ENCODE measurements at places on chromosomes 11 and 22.
A peak's percentile ranks its signal among the peaks of the same experiment; 100 is the strongest.

DNA sequence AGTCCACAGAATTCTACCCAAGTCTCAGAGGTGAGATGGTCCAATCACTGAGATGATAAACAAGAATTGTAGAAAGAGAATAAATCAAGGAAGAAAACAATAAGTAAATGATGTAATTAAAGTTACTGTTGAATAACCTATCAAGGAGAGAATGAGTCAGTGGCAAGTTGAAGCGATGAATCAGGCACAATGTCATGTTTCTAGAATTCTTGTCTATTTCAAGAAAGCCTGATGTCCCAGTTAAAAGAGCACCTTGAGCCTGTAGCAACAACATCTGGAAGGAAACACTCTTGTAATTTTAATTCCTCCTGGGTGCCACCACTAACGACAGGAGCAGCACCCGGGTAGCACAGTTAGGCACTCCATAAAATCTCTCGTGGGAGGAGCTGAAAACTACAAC, 67.9 kb upstream of the SLC35C1 start:
- no peak for DNase-seq

DNA sequence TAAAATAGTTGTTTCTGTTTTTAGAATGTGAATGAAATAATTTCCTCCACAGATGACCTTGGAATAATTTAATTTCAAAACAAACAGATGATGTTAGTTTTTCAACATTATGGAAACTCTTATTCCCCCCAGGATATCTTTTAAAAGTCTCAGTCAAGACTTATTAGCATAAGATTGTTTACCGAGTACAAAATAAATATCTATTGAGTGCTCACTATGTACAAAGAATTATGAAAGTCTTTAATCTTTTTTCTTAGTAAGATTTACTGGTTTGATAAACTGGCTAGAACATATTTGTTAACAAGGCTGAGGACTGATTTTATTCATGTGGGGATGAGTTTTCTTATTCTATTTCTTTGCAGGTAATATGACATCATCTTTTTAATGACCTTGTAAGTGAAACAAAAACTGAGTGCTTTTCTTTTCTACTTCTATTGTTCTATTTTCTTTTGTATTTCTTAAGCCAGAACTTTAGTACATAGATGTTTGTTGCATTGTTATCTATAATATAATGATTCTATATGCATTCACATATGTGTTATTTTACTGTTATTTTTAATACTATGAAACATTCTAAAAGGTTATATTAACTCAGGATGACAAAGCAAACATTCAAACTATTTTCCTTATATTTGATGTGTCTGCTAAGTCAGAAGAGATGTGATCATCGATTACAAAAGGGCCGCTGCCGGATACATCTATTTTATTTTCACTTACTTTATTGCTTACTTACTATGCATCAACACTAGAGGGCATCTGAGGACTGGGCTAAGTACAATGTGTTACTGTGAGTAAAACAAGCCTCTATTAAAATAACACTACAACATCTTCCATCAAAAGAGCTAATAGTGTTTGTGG, 111.0 kb upstream of the ARHGAP42 start:
- peak; percentile 64 for DNase-seq

DNA sequence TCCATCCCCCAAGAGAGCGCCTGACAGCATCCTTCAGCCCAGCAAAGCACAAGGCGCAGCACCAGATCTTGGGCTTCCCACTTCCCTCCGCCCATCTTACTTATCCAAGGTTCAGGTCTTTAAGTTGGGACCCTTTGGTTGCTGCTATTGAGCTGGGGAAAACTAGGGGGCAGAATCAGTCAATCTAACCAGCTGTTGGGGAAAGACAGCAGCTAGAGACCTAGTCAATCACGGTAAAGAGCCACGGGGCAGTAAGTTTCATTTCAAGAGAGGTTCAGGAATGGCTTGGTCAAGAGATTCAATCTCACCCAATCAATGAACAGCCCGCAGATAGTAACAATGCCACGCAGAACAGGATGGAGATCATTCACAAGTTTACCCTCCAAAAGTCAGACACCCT, 1.7 kb downstream of the ABTB2 start:
- no peak for DNase-seq

DNA sequence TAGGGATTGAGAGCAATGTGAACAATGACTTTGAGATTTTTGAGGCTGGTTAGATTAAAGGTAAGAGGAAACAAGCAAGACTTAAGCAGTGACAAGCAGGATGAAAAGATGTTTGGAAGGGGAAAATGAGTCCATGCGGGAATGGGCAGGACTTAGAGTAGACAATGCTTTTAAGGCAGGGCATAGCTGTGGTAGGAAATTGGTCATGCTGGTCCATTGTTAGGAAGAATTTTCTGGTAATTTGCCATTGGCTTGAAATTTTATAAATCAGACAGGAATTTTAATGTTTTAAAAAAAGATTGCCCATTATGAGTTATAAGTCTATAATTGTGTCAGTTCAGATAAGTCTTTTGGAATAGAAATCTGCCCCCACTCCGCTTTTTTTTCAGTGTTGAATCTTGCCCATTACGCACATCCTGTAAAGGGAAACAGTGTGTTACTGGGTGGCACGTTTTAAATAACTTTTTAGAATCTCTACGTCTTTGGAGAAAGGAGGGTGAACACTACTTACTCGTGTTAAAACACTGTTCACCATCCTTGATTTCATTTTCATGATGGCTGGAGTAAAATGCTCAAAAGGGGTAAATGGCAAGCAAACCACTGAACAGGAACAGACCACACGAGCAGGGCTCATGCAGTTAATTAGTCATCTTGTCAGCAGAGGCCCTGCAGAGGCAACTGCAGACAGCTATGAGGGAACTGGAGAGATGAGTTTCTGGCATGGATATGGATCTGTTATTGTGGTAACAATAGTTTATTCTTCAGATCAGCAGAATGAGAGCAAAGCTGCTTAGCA, 25.0 kb downstream of the SWAP70 start:
- no peak for DNase-seq

- DNase-seq = no peak
Observed at GRCh38 chr11:8164746-8165145, 4.1 kb downstream of the RIC3 start.

- DNase-seq = no peak
Observed at GRCh38 chr22:46180370-46181137, 30.2 kb downstream of the PPARA start.

- DNase-seq = peak; percentile 67
Observed at GRCh38 chr11:34633640-34633989, 12.7 kb downstream of the EHF start.

DNA sequence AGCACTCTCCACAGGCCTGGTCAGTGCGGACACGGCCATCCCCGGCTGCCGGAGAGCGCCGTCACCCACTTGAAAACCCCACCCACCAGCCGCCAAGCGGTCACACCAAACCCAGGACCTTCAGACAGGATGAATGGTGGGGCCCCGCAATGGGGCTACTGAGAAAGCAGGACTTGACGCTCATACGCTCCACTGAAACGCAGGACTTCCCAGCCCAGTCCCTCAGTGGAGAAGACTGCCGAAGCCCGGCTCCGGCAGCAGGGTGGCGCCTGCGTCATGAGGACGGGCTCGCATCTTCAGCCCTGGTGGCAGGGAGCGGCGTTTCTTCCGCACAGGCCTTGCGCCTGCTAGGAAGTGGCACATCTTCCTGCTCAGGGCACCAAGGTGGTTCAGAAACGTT, 15.3 kb upstream of the PHLDA2 start:
- DNase-seq = no peak

DNA sequence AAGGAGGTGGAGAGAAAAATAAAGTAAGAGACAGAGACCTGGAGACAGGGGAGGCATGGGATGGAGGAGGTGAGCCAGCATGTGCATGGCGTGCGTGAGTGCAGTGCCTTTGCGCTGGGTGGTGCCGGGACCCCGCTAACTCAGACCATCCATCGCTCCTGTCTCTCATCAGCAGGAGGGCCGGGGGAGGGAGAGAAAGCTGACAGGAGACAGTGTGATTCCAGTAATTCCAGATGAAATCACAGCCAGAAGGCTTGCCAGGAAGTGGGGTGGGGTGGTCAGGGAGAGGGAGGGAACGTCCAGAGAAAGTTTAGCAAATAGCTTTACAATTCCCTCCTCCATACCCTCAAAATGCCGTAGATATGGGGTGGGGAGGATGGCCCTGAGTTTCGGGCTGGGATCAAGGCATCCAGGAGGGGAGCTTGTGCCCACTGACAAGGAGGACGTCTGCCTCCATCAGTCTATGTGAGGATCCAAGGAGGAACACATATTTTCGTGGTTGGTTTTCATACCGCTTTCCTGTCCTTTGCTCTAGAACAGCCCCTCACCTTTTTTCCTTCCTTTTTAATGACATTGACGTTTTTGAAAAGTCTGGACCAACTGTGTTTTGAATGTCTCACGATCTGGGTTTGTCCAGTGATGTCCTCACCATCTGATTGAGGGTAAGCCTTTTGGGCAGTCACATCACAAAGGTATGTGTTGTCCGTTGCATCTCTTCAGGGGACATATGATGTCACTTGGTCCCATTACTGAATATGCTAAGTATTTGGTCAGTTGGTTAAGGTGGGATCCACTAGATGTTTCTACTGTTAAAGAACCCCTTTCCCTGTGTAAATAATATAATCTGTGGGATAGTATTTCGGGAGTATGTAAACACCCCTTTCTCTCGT, 567.3 kb downstream of the MIAT start:
- DNase-seq = no peak

GRCh38 chr11:45859661-45860140, 12.4 kb downstream of the CRY2 start:
- no peak for DNase-seq

- DNase-seq = no peak
Observed at GRCh38 chr22:37647928-37648327, 8.5 kb downstream of the SH3BP1 start.

DNA sequence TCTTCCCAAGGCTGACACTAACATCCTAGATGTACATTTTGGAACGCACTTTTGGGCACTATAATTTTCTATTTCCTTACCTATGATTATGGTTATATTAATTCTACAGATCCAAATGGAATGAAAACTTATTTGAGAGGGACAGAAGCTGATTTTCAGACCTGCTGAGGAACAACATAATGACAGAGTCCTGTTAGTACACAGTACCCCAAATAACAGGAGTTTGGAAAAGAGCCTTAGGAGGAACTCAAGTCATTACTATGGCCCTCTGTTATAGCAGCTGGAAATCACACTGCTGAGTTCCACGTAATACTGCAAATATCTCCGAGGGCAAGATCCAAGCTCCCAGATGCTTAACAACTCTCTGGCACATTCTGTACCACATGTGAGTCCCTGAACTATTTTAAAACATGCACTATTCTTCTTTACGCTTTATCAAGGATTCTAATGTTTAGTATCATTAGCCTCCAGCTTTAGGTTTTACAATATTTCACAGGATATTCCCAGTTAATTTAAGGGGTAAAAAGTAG, 1027.7 kb upstream of the CCDC90B start:
- DNase-seq = no peak

- no peak for DNase-seq
Observed at GRCh38 chr11:73978576-73979086, 4.0 kb downstream of the UCP2 start.

- DNase-seq = no peak
Observed at GRCh38 chr11:23931443-23931842, 565.4 kb upstream of the LUZP2 start.

DNA sequence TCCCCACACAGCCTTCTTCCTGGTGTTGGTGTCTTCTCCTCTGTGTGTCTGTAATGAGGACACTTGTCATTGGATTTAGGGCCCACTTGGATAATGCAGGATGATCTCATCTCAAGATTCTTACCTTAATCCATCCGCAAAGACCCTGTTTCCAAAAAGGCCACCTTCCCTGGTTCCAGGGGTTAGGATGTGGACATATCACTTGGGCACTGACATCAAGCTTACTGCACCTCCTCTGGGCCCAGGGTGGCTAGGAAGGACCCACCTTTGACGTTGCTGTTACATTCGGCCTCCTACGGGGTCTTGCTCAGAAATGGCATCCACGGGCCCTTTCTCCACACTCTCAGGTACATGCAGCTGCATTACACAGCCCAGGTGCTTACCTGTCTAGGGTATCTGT, 535.9 kb downstream of the BRD1 start:
- DNase-seq = no peak

DNA sequence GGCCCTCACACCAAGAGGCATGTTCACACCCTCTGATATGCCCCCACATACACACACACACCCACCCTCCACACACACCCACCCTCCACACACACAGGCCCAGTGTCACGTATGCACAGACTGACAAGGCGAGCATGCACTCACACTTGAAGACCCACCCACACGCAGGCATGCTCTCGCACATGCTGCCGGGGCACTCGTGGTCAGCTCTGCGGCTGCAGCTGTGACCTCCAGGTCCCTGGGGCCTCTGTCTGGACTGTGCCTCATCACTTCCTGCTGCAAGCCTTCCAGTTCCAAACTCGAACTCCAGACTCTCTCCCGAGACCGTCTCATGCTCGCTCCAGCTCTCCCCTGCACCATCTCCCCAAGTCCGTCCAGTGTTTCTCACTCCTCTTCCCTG, 9.5 kb downstream of the DCHS1 start:
- DNase-seq = no peak

DNA sequence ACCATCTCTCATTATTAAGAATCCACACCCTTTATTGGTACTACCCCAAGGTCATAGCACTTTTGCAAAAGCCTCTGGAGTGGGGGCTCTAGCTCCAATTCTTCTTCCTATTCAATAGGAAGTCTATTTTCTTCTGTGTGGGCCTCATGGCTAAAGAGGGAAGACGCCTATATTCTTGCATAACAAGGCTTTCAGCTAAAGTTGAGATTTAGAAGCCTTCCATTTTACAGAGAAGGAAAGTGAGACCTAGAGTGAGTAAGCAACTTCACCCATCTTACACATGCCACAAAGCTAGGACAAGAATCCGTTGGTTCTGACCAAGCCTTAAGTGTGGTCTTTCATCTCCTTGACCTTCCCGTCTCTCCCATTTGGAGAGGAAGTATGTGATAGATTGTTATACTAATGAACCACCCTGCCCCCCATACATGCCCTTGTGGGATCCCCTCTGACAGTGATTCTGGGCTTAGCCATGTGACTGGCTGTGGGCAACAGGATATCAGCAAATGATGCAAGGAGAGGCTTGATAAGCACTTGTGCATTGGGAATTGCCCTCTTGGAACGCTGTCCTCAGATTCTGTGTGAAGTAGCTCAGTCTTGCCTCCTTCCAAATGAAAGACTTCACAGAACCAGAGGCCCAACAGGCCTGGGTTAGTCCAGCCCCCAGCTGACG, 12.3 kb downstream of the BACE1 start:
- DNase-seq = no peak

- DNase-seq = no peak
Observed at GRCh38 chr11:86117712-86118063, 48.8 kb upstream of the PICALM start.

- DNase-seq = no peak
Observed at GRCh38 chr11:20654038-20654437, 15.3 kb upstream of the NELL1 start.

DNA sequence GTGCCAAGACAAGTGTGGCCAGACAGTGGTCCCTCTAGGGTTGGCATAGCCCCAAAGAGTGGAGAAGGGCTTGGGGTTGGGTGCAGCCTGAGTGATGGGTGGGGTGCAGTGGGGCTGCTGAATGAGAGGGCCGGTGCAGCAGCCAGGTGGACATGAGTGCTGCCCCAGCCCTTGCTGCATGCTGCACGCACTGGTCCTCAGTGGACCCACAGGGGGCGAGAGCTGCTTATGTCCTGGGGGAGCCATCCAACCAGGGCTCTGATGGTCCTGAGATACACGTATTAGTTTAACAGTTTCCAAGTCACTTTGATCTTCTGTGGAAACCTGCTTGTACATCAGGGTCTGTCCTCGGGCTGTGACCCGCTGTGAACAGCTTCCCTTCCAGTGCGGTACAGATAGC, 23.9 kb upstream of the ACR start:
- DNase-seq = no peak

All from NCI-H146 (cell line).